ENCODE measurements at places on chromosomes 13 and 19.

- no peak for DNase-seq
Observed at GRCh38 chr13:27971236-27971645, 2.1 kb upstream of the CDX2 start.

DNA sequence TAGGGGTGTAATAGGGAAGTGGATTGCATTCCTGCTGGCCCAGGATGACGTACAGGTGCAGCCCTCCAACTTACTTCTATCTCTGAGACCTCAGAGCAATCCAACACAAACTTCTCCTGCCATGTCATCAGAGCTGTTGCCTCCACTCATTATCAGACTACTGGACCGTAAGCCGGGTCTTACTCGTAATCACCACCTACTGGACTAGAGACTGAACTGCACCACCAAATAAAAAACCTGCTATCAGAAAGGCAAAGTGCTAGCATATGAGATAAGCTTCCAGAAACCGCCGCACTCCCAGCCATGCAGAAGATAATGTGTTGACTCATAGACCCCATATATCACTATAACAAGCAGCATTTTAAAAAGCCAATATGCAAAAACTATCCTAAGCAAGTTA is 102.0 kb downstream of the SLITRK1 start:
- no peak for DNase-seq

DNA sequence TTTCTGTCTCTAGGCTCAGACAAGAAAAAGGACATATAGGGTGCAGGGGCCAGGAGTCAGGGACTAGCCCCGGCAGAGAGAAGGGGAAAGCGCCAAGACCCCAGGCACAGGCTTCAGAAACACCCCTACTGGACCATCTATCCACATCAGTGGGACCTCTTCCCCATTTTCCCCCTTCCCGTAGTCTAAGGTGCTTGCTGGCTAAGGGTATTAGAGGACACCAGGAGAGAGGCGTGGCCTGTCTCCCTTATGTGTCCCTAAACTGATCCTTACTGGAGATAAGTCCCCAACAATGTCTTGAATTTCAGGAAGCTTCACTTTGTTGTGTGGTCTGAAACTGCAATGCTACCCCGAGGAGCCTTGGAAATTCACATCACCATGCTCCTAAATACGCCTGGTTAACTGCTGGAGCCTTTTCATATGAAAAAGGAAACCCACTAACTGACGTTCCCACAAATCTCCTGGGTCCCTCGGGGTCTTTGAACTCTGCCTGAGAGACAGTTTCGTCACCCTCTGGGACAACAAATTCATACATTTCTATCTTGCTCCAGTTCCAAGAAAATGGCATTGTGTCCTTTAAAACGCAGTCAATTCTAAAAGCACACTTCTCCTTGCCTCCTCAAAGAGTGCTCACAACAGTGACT is 197.7 kb downstream of the COL4A1 start:
- DNase-seq: no peak

- DNase-seq: no peak
Observed at GRCh38 chr13:112933649-112934048, 35.4 kb upstream of the MCF2L start.

- DNase-seq: no peak
Observed at GRCh38 chr13:112574834-112575613, 12.9 kb downstream of the TUBGCP3 start.

- no peak for DNase-seq
Observed at GRCh38 chr13:20407759-20408158, 117.9 kb downstream of the CRYL1 start.

- no peak for DNase-seq
Observed at GRCh38 chr13:20412691-20413355, 112.8 kb downstream of the CRYL1 start.

GRCh38 chr19:15280048-15280725 is 47.9 kb upstream of the EPHX3 start:
- no peak for DNase-seq

Data from ureter (tissue), 1 donor.